ENCODE measurements at places on chromosomes 2 and 18. TPM values are rescaled to one million over a fixed set of nuclear protein-coding genes. Genes with fewer than 3 reads are reported as not detected.

GRCh38 chr2:170155723-170156253 is 22.2 kb upstream of the MYO3B start:
- no peak overlapping the region for H3K4me3 ChIP-seq
- no peak overlapping the region for H3K27ac ChIP-seq
- H3K4me1 ChIP-seq, result peaks cover 10% of the 10 kb centered on the region

DNA sequence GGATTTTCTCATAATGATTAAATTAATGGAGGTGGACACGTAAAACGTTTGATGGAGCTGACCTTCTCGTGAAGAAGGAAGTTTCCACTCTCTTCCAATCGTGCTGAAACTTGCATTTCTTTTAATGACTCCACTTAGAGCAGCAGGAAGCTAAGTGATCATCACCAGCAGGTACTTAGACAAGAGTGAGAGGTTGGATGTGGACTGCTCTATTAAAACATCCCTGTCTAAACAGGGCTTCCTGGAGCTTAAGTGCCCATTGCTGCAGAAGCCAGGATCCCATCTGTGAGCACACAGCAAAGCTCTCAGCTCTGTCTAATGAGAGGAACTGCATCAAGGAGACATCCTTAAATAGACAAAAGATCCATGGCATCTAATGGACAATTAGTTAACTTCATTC is 1539.5 kb upstream of the CELF4 start:
- H3K27me3 ChIP-seq, result no peaks in the 10 kb centered on the region
- no peak overlapping the region for H3K4me3 ChIP-seq
- no peak overlapping the region for H3K27ac ChIP-seq
- H3K4me1 ChIP-seq, result no peaks in the 10 kb centered on the region

DNA sequence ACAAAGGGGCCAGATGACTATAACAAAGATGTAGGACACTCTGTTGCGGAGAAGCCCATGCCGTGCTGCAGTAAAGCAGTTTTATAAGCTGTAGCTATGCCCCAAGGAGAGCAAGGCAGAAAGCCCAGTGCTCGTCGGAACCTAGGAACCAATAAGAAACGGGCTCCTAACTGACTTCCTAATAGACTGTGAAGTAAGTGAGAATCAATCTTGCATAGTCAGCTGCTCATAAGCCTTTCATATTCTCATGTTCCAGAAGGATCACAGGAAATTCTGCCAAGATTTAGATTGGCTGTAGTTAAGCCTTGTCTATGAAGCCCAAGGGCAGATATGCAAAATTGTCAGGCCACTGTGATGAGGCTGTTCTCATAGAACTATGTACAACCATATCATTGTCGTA is 98.4 kb downstream of the RTTN start:
- H3K4me1 ChIP-seq, result no peaks in the 10 kb centered on the region
- H3K36me3 ChIP-seq, result peaks cover 16% of the 10 kb centered on the region
- H3K4me3 ChIP-seq, result no peak overlapping the region
- DNase-seq, result no peak

DNA sequence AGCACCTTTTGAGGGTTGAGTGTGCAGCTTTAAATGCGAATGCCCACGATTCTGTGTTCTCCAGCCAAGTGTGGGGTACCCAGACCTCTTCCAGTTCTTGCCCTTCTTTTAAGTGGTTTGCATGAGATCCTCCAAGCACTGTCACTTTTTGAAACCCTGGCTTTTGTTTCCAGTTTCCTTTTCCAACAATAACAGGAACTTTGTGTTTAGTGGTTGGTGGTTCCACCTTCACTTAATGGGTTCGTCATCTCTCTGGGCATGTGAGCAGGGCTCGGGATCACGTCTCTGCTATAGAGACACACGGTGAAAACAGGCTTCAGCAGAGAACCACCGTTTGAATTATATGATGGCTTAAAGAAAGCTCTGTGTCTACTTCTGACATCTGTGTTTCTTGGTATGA is 197.6 kb downstream of the LDLRAD4 start:
- no peak overlapping the region for H3K27ac ChIP-seq
- H3K36me3 ChIP-seq, result no peaks in the 10 kb centered on the region
- no peaks in the 10 kb centered on the region for H3K27me3 ChIP-seq
- no peak for DNase-seq
- no peaks in the 10 kb centered on the region for H3K4me1 ChIP-seq

DNA sequence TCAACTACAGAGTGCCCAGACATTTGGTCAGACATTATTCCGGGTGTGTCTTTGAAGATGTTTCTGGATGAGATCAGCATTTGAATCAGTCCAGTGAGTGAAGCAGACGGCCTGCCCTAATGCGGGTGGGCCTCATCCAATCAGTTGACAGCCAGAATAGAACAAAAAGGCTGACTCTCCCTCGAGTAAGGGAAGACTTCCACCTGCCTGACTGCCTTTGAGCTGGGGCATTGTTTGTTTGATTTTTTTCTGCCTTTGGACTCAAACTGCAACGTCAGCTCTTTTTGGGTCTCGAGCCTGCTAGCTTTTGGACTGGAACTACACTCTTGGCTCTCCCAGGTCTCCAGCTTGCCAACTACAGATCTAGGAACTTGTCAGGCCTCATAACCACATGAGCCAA is 111.7 kb upstream of the AGAP1 start:
- no peak for DNase-seq
- no peak overlapping the region for H3K27ac ChIP-seq
- no peaks in the 10 kb centered on the region for H3K4me1 ChIP-seq
- H3K27me3 ChIP-seq, result no peaks in the 10 kb centered on the region
- no peaks in the 10 kb centered on the region for H3K36me3 ChIP-seq

GRCh38 chr18:75638776-75639471 is 211.4 kb upstream of the SMIM21 start:
- DNase-seq, result peak; percentile 82
- no peaks in the 10 kb centered on the region for H3K4me1 ChIP-seq
- H3K27me3 ChIP-seq, result no peaks in the 10 kb centered on the region
- no peaks in the 10 kb centered on the region for H3K36me3 ChIP-seq

- peaks cover 18% of the 10 kb centered on the region for H3K36me3 ChIP-seq
- no peaks in the 10 kb centered on the region for H3K27me3 ChIP-seq
- no peak overlapping the region for H3K4me3 ChIP-seq
- H3K27ac ChIP-seq, result no peak overlapping the region
- H3K4me1 ChIP-seq, result no peaks in the 10 kb centered on the region
- no peak for DNase-seq
These were observed 56.2 kb downstream of the ITSN2 start for GRCh38 chr2:24304098-24304497.

DNA sequence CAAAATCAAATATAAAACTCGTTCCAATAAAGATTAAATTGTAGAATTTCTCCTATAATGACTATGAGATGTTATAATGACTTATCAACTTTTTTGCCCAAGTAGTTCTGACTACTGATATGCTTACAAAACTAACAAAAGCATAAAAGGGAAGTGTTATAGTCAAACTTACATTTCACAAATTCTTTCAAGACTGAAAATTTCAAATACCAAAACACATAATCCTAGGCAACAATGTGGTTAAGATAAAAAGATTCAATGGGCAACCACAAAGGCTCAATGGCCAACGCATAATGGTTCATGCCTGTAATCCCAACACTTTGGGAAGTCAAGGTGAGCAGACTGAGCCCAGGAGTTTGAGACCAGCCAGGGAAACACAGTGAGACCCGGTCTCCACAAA is 135.7 kb downstream of the USP34 start:
- peaks cover 91% of the 10 kb centered on the region for H3K36me3 ChIP-seq
- H3K4me3 ChIP-seq, result no peak overlapping the region
- DNase-seq, result no peak
- no peak overlapping the region for H3K27ac ChIP-seq
- no peaks in the 10 kb centered on the region for H3K4me1 ChIP-seq
- no peaks in the 10 kb centered on the region for H3K27me3 ChIP-seq

DNA sequence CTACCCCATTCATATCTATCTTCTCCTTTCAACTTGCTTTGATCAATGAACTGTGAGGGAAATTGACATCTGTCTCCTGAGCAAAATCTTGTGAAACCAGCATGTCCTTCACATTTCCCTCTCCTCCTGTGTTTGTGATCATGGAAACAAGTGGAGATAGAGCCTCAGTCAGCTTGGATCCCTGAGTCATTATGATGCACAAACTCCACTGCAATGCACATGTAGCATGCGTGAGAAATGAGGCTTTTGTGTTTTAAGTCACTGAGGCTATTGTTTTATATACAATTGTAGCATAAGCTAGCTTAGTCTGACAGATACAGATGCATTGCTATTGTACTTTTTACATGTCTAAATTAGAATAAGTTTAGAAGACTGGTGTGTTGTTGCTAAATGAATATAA is 85.2 kb upstream of the HNMT start:
- H3K36me3 ChIP-seq, result no peaks in the 10 kb centered on the region
- H3K27me3 ChIP-seq, result no peaks in the 10 kb centered on the region
- H3K4me1 ChIP-seq, result no peaks in the 10 kb centered on the region
- H3K27ac ChIP-seq, result no peak overlapping the region

DNA sequence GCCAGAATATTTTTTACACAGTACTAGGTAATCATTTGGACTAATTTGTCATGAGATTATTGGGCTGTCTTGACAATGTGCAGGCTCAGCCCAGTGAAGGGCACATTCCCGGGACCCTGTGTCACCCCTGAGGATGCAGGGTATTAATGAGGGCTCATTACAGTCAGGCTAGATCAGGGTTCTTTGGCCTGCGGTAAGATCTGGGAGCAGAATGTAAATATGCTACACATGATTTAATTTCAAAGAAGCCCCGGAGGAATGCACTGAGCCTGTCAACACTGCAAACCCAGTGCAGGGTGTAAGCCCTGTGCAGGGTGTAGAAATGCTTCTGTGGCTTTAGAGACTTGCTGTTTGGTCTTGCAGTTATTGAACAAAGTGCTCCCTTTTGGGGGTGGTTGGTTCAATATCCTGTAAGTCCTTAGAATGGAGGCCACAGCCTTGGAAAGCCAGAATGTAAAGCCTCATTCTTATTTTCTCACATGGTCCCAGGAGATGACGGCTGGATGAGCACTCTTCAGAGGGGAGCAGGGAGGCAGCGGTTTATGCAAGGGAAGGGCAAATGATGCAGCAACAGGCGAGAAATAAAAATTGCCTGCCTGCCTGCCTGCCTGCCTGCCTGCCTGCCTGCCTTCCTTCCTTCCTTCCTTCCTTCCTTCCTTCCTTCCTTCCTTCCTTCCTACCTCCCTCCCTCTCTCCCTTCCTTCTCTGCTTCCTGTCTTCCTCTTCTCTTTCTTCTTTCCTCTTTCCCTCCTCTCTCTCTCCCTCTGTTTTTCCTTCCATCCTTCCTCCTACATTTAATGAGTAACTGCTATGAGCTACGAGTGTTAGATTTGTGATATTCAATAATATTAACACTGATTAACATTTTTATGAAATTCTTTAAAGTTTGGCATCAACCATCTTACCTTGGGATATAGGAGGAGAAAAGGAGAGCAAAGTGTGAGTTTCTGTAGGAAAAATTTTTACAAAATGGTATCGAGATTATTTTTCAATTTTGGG is 148.8 kb downstream of the VAPA start:
- H3K27ac ChIP-seq, result peak overlapping the region; percentile 25
- no peaks in the 10 kb centered on the region for H3K36me3 ChIP-seq
- peaks cover 23% of the 10 kb centered on the region for H3K27me3 ChIP-seq
- H3K4me3 ChIP-seq, result no peak overlapping the region

- H3K27me3 ChIP-seq, result no peaks in the 10 kb centered on the region
- no peaks in the 10 kb centered on the region for H3K4me1 ChIP-seq
- H3K4me3 ChIP-seq, result no peak overlapping the region
- no peaks in the 10 kb centered on the region for H3K36me3 ChIP-seq
- H3K27ac ChIP-seq, result peak overlapping the region; percentile 12
These were observed 423.3 kb downstream of the CMPK2 start for GRCh38 chr2:6442252-6442985.

DNA sequence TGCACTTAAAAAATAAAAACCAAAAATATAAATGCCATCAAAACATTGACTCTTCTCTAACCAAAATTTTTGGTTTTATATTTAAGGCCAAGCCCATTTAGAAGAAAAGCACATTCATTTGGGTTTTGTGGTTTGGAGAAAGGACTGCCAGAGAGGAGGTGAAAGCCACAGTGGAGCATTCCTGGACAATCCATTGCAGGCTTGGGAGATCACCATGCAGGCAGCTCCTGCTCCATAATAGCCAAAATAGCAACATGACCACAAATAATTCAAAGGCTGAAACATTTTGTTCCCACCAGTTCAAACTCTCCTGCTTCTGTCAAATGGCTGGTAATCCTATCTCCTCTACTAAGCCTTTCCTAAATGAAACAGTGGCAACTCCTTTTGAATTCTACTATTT is 73.5 kb downstream of the GALNT3 start:
- DNase-seq, result no peak
- no peaks in the 10 kb centered on the region for H3K27me3 ChIP-seq
- H3K36me3 ChIP-seq, result no peaks in the 10 kb centered on the region
- H3K4me3 ChIP-seq, result no peak overlapping the region
- H3K27ac ChIP-seq, result no peak overlapping the region

DNA sequence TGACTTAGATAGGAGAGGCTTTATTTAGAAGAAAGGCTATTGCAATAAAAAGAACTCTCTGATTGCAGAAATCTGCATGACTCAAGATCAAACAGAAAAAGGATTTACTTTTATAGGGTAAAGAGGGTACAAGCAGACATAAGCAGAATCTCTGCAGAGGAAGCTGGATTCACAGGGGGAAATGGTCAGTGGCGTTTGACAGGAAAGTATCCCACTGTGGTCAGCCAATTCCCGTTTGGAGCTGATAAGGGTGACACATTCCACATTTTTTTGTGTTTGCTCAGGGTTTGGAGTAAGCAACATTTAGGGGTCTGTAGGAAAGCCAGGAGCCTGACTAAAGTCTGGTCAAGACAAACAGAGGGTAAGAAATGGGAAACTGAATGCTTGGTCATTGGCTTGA is 23.9 kb upstream of the SCYGR5 start:
- no peak overlapping the region for H3K27ac ChIP-seq
- H3K4me3 ChIP-seq, result no peak overlapping the region
- peaks cover 3% of the 10 kb centered on the region for H3K4me1 ChIP-seq
- H3K27me3 ChIP-seq, result no peaks in the 10 kb centered on the region
- no peaks in the 10 kb centered on the region for H3K36me3 ChIP-seq
- DNase-seq, result no peak

DNA sequence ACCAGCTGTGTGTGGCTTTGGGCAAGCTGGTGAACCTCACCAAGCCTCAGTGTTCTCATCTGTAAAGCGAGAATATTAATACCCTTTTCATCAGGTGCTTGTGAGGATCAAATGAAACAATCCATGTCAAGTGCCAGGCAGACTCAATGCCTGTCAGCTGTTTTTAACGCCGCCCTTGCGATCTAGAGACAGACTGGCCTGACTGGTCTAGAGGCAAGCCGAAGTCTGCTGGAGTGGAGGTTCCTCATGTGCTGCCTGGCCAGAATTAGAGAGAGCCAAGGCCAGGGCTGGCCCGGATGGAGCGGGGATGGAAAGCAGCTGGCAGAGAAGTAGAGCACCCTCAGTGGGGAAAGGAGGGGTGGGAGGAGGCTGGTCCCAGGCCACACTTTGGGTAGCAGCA is 74.5 kb upstream of the B3GNT7 start:
- no peak for DNase-seq
- H3K4me3 ChIP-seq, result no peak overlapping the region
- peaks cover 3% of the 10 kb centered on the region for H3K36me3 ChIP-seq
- H3K27me3 ChIP-seq, result no peaks in the 10 kb centered on the region
- no peak overlapping the region for H3K27ac ChIP-seq
- peaks cover 7% of the 10 kb centered on the region for H3K4me1 ChIP-seq

ERICH2 gene
- total RNA-seq, result 6.6 TPM

HOXD8 gene
- total RNA-seq, result not detected

GLI2 gene
- total RNA-seq, result 25.2 TPM

ATP6V1B1 gene
- total RNA-seq, result not detected

OSBPL1A gene
- 29.7 TPM for total RNA-seq

C2orf92 gene
- 12.5 TPM for total RNA-seq

SERPINB4 gene
- total RNA-seq, result not detected

CDK15 gene
- total RNA-seq, result 0.16 TPM

MOGAT1 gene
- total RNA-seq, result not detected

RSAD2 gene
- 0.35 TPM for total RNA-seq
